ENCODE measurements at places on chromosomes 3 and 15.

GRCh38 chr3:149833241-149833640, 20.2 kb downstream of the RNF13 start:
- DNase-seq, result no peak

- DNase-seq, result no peak
Observed at GRCh38 chr15:34628577-34629152, 45.2 kb upstream of the GOLGA8B start.

DNA sequence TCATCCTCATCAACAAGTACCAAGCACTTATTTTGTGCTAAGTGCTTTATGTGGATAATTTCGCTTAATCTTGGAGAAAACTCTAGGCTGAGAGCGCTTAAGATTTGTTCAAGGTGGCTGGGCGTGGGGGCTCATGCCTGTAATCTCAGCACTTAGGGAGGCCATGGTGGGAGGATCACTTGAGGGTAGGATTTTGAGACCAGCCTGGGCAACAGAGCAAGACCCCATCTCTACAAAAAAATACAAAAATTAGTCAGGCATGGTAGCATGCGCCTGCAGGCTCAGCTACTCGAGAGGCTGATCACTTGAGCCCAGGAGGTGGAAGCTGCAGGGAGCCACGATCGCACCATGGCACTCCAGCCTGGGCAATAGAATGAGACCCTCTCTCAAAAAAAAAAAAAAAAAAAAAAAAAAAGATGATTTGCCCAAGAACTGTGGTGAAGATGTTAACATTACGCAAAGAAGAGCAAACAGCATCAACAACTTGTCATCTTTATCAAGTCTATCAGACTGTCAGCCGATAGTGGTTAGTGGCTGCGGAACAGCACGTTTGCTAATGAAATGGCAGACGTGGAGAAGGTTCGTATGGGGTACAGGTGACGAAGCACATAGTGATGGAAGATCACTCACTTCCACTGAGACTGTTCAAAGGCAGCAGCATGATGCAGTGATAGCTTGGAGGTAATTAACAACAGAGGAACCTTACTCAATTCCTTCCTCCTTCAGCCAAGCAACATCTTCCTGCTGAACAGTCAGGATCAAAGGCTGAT, 27.7 kb downstream of the NRROS start:
- no peak for DNase-seq

DNA sequence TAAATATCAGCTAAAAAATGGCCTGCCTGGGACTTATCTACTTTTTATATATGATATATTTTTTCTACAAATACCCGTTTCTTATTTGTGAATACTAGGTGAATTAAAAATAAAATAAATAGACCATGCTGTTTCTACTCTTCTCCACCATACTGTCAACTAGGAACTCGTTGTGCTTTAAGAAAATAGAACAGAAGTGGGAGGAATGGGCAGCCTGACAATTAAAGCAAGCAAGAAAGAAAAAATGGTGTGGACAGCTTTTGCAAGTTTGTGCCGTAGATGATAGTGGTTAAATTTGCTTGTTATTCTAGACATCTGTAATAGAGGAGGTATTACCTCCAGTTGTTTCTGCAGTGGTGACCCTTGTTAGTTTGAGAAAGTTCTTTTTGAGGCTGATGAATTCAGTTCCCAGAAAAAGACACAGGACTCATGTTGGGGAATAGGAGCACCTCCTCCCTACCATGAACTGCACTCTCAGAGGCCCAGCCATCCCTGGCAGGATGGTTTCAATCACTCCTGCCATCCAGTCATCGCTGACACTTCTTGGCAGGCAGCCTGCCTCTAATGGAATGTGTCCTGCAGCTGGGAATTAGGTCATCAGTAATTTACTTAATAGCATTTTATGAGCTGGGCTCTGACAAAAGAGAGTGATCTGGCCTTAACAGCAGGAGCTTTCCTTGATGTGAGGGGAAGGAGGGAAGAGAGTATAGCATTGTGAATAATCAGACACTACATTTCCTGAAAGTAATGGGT, 105.0 kb upstream of the GAP43 start:
- no peak for DNase-seq

- no peak for DNase-seq
Observed at GRCh38 chr3:137171834-137172603, 214.2 kb downstream of the IL20RB start.

DNA sequence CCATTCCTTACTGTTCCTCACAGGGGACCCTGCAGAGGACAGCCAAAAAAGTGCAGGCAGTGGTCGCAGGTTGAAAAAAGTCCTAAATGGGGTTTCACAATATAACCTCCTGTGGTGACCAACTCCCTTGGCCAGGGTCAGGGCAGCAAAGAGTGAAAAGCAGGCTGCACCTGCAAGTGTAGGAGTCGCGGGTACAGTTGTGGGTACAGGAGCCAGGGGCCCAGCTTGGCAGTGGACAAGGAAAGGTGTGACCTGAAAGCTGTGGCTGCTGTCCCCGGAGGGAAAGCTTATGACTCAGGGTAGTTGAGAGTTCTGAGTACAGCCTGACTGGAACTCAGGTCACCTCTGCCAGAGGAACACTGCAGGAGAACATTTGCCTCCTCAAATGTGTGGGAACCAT, 1114.1 kb downstream of the ROBO2 start:
- no peak for DNase-seq

Data from amygdala (tissue), 56 donors.